ENCODE measurements at places on chromosomes 12 and 14.

DNA sequence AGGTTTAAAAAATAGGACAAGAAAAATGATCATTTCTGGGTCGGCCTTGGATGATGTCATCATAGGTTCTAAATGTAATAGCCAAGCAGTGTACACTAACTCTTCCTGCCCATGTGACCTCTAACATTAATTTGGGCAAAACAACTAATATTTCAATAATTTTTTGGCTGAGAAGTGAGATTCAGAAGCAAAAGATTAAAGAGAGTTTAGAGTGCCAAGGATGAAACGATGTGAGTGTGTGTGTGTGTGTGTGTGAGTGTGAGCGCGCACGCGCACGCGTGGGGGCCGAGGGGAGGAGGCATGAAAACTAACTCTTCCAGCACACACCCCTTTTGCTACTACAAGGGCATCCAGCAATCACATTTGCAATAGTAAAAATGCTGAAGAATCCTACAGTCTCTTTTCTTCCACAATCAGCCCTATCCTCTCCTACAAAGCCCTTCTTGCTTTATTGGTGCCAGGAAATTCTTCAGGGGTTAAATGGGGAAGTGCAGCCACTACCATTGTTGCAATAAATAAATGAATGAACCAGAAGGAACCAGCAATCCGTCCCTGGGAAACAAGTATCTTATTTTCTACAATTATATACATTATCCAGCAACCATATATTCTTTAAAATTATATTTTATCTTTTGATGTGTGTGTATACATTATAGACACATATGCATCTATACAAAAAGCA is 52.9 kb downstream of the PEBP1 start:
- DNase-seq, result no peak

- no peak for DNase-seq
Observed at GRCh38 chr12:113305281-113305856, 29.5 kb downstream of the SLC8B1 start.

DNA sequence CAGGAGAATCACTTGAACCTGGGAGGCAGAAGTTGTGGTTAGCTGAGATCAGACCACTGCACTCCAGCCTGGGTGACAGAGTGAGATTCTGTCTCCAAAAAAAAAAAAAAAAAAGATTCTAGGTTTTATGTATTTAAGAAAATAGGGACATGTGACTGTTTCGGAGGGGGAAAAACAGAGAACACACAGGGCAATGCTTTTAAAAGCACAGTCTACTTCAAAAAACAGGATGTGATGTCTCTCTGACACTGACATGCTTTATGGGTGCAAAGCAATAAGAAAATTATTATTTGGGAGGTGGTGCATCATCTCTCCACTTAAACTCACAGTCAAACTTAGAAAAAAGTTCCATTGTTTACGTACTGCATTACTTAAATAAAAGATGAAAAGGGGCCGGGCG is 28.7 kb downstream of the CLIP1 start:
- DNase-seq, result no peak

GRCh38 chr12:69476276-69477017 is 6.3 kb downstream of the FRS2 start:
- no peak for DNase-seq

DNA sequence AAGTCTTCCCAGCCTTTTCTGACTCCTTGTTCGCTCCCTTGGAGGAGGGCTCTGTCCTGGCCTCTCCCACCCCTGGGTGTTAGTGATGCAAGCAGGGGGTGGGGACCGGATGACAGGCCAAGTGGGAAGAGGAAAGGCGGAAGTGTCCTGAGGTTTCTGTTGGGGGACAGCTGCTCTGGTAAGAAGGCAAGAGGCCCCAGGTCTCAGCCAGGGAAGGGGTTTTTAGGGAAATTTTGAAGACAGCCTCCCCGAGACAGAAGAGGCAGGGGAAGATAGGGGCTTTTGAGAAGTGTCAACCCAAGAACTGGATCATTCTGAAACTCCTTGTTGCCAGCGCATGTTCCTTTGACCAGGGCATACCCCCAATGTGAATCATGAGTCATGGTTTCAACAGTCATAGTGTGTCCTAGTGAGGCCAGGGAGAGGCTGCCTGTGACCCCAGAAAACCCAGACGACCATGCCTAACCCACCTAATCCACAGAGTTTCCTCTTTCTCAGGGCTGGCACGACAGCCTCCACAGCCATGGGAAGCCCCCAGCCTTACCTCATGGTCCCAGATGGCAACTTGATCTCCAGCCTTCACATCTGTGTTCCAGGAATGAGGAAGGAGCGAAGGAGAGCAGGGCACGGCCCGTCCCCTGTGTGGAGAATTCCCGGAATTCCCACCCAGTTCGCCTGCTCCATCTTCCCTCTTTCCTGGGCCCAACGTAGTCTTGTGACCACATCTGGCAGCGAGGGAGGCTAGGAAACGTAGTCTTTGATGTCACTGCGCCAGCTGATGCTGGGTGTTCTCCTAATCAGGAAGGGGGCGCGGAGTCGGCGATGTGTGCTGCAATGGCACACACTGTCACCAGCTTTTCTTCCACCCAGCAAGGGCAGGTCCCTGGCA is 4.9 kb upstream of the GPR132 start:
- no peak for DNase-seq

GRCh38 chr12:51871918-51872688 is 15.8 kb upstream of the ANKRD33 start:
- no peak for DNase-seq
